ENCODE measurements at places on chromosomes 12 and 14. TPM values are rescaled to one million over a fixed set of nuclear protein-coding genes. Genes with fewer than 3 reads are reported as not detected.

DNA sequence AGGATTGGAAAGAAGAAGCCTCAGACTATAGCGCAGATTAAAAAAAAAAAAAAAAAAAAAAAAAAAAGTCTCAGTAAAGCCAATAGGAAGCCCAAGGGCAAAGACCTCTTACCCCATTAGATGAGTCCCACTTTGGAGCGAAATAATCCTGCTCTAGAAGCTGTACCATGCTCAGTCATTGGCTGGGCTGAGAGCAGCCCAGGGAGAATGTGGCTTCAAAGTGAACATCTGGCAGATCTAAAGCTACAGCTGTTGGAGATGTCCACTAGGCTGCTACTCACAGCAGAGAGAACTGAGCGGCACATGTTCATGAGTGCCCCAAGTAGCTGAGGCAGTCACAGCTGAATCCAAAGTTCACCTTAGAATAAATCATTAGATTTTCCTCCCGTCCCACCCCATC, 560.9 kb downstream of the MED13L start:
- no peak for DNase-seq

GRCh38 chr14:82387699-82388098, 854.0 kb upstream of the SEL1L start:
- no peak for DNase-seq

The SLC25A47 gene
- not detected for total RNA-seq

The BMAL2 gene
- 14.7 TPM for total RNA-seq

Measured in H4 (cell line).